ENCODE measurements at places on chromosomes 12 and 14.

GRCh38 chr12:123723011-123723410, 10.9 kb downstream of the ATP6V0A2 start:
- DNase-seq = no peak

GRCh38 chr12:6667559-6668210, 4.8 kb upstream of the ING4 start:
- DNase-seq = no peak

- no peak for DNase-seq
These were observed 1.8 kb downstream of the OTOGL start for GRCh38 chr12:80101126-80101525.

GRCh38 chr12:118307069-118307954, 65.4 kb downstream of the TAOK3 start:
- DNase-seq = peak; percentile 91

DNA sequence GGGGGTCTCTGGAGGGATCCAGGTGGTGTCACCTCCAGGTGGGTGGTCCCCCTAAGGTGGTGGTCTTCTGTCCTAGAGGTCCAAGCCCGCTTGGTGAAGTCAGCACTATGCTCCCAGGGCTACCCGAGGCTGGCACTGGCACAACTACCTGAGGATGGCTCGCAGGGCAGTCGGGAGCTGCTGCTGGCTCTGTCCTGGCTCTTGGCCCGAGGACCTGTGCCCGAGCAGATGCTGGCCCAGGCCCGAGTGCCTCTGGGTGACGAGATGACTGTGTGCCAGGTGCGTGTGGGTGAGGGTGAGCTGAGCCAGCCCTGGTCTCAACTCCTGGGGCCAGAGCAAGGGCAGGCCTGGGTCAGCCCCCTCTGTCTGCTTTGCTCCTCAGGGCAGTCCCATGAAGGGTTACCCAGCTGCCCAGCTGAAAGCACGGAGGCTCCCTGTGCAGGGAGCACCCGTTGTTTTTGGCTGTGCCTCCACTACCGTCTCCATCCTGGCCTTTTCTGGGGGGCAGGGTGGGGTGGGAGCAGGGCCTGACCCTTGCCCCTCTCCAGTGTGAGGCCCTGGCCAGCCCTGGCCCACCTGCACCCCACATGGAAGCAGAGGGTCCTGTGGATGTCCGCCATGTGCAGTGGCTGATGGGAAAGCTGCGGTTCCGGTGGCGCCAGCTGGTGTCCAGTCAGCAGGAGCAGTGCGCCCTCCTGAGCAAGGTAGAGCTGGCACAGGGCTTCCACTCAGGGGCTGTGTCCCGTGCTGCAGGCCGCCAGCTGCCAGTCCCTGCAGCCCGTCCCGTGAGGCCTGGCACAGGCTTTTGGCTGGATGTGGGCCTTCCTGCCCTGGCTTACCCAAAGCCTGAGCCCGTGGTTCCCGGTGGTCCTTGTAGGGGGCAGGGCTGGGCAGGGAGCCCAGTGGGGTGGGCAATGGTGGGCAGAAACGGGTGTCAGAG, 1.3 kb downstream of the TEDC1 start:
- DNase-seq = no peak

GRCh38 chr12:77299001-77299400, 233.6 kb upstream of the E2F7 start:
- DNase-seq = no peak

DNA sequence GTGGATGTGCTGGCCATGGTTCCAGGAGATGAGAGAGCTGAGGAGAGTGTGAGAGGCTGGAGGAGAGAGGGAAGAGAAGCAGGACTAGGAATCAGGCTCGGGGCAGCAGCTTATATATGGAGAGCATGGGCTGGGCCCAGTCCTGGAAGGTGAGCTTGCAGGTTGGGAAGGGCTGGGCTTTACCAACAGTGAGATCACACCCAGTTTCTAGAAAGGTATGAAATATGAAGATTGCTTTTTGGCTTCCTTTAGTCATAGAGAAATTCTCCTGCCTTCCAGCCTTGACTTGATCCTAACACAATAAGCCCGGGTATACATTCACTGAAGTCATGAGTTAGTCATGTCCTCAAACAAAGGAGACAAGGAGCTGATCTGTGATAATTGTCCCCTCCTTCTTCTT, at the start of gene KRT6A:
TSS of gene KRT6A (minus strand) at position 86 of the 400 bp plus-strand sequence. CDS start at position 17, 69 bp downstream.
- no peak for DNase-seq

DNA sequence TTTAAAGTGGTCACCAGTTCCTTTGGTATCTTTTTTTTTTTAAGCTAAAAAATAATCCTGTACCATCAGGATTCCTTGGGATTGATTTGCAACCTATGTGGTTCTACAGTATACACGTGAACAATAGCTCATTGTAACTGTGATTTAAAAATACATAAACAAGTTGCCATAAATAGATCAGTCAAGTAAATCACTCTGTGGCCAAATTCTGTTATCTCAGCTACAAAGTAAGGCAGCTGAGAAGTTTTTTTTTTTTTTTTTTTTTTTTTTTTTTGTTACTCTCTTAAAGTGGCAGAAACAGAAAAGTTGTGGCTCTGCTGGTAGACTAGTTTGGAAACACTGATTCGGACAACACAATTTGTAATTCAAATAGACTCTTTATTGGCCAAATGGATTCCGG, 104.5 kb downstream of the PRICKLE1 start:
- no peak for DNase-seq

- DNase-seq = no peak
These were observed 80.7 kb downstream of the ACTN1 start for GRCh38 chr14:68898248-68899032.

DNA sequence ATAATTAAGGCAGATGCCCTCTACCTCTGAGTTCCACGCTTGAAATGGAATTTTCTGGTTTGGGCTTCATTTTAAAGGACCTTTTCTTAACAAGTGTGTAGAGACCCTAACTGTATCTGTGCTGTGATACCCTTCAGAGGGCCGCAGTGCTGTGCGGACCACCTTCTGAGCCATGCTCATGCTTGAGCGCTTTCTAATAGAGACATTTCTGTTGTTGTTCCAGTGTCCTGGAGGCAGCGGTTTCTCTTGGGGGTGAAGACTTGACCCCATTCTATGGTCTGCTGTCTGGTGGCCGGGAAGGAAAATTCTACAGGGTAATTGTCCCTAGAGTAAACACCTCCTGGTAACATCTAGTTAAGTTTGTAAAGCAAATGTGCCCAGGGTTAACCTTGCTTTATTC, 46.7 kb upstream of the BCL7A start:
- no peak for DNase-seq

DNA sequence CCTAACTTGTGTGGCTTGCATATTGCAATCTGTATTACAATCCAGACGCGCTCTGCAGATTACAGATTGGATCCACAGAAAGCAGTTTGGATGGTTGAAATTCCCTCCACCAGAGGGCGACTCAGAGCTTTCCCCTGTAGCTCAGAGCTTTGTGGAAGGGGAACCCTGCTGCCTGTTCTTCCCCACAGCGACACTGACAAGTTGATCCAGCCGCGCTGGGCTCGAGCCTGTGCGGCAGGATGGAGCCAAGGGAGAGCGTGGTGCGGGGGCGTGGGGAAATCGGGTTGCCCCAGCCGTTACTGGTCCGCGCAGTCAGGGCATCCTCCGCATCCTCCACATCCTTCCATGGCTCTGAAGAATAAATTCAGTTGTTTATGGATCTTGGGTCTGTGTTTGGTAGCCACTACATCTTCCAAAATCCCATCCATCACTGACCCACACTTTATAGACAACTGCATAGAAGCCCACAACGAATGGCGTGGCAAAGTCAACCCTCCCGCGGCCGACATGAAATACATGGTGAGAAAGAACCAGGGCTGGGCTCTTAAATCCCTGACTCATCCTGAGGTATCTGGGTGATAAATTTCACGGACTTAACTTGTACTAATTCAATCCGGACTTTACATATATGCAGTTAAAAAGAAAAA, at the start of gene GLIPR1L1:
TSS of gene GLIPR1L1 (plus strand) at position 287 of the 647 bp plus-strand sequence. CDS start at position 346, 59 bp downstream.
- peak; percentile 61 for DNase-seq

- DNase-seq = no peak
These were observed 8.2 kb downstream of the TESC start for GRCh38 chr12:117090816-117091711.

- DNase-seq = no peak
These were observed 9.4 kb downstream of the PLD4 start for GRCh38 chr14:104933746-104934733.

DNA sequence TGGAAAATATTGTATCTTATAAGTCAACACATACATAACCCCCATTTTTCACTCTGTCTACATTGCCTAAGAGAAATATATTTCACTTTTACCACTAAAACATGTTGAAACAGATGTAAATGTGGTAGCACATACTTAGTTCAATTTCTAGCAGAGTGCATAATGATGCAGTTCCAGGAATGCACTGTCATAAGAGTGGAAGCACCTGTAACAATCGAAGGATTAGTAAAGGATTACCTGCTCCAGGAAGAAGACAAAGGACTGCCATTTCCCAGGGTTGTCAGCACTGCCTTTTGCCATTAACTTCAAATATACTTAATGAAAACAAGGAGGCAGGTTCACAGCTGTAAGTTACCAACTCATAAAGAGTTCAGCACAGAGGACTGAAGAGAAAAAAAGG, 24.6 kb downstream of the DAD1 start:
- DNase-seq = no peak

GRCh38 chr14:93709249-93709648, 79.0 kb downstream of the PRIMA1 start:
- peak; percentile 11 for DNase-seq

- no peak for DNase-seq
These were observed 498.7 kb downstream of the TMEM121 start for GRCh38 chr14:106024983-106025604.

- no peak for DNase-seq
These were observed 10.0 kb downstream of the CDCA4 start for GRCh38 chr14:105010891-105011291.

GRCh38 chr14:102507081-102507856, 2.3 kb downstream of the ANKRD9 start:
- DNase-seq = no peak

DNA sequence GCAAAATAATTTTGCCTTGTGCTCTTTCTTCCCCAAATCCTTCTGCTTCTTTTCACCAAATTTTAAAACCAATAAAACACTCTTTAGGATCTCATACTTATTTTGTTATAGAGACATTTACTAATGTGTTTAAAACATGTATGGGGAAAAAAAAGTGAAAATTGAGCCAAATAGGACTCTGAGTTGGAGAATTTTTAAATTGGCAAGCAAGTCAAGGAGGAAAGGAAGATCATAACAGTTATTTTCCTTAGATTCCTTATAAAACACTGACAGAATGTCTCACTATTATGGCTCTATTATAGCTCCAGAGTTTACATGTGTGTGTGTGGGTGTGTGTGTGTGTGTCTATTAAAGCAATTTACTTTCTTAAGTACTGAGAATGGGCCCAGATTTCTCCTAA, 220.5 kb downstream of the SLC6A15 start:
- no peak for DNase-seq

- peak; percentile 3 for DNase-seq
These were observed 96.3 kb downstream of the GALC start for GRCh38 chr14:87896393-87897380.

- peak; percentile 98 for DNase-seq
These were observed 99.9 kb downstream of the TMTC3 start for GRCh38 chr12:88241862-88242570.

DNA sequence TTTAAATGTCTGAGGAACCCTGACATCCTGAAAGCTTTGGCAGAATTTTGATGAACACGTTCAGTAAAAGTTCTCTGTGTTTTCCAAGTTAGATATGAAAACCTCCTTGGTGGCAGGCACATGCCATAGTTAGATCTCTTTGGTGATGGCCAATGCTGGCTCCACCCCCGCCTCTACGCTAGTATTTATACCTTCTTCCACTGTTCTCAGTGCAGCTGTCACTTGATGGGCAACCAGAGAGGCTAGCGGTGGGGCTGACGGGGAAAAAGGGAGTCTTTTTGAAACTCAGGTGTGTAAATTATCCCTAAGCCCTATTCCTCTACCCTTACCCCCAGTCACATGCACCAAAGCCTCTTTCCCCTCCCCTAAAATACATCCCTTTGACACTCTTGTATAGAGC, 32.1 kb downstream of the PPP1R36 start:
- no peak for DNase-seq

GRCh38 chr12:68970306-68970705, 37.3 kb upstream of the CPM start:
- DNase-seq = no peak

- DNase-seq = no peak
These were observed 939 bp downstream of the NPC2 start for GRCh38 chr14:74491956-74492775.

DNA sequence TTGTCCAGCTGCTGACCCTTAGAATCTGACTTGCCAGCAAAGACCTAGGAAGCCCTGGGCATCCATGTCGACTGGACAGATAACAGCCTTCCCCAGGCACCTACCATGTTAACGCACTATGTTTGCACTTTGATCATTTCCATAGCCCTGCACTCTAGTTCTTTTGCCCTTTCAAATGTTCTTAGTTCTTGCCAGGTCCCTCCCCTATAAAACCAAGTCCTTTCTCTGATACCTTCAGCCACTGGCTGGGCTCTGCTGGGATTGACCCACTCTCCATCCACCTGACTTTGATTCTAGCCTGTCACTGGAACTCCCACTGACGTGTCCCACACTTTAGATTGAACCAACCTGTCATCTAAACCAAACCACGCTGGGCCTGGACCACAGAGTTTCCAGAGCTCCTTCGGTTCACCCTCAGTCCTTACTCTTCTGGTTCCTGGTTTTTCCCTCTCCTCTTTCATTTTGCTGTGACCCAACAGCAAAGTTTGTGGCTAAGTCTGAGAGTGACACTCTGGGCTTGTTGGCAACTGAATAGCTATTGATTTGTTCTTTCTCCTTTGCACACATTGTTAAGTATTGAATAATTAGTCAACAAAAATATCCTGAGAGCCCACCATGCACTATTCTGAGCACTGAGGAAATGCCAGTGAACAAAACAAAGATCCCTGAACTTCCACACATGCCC, 51.8 kb upstream of the STK38L start:
- no peak for DNase-seq

DNA sequence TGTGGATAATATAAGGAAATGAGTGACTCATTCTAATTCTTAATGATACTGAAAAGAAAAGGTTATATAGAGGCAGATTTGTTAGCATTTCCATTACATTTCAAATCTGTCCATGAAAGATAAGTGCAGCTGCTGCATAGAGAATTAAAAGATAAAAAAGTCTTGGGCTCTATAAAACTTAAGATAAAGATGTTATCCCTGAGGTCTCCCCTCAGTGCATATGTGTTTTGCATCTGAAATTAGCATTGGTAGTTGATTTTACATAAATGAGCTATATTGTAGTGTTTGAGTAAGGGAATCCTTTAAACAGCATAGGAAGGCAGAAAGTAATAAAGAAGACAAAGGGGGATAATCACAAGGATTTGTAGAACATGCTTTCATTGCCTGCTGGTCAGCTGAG, 206.2 kb downstream of the FSCB start:
- no peak for DNase-seq

GRCh38 chr14:70036665-70037064, 152.1 kb downstream of the SLC8A3 start:
- no peak for DNase-seq

- DNase-seq = no peak
These were observed 295.1 kb downstream of the FOXG1 start for GRCh38 chr14:29061702-29062101.

- no peak for DNase-seq
These were observed 179.3 kb downstream of the RAD51B start for GRCh38 chr14:67998834-67999233.

DNA sequence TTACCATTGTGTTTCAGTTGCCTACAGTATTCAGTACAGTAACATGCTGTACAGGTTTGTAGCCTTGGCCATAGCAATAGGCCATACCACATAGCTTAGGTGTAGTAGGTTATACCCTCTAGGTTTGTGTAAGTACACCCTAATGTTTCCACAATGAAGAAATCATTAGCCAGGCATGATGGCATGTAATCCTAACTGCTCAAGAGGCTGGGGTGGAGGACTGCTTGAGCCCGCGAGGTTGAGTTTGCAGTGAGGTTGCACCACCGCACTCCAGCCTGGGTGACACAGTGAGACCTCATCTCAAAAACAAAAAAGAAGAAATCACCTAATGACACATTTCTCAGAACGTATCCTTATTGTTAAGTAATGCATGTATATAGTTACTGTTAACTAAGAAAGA, 63.2 kb upstream of the KTN1 start:
- no peak for DNase-seq

All from HS-5 (cell line).